ENCODE measurements at places on chromosomes 5 and 9.

GRCh38 chr5:74016373-74016772 lies 390.4 kb downstream of the ARHGEF28 start:
- DNase-seq: no peak

- DNase-seq: no peak
Measured at GRCh38 chr9:13873203-13873602, 440.7 kb downstream of the NFIB start.

GRCh38 chr5:4058899-4059298 lies 463.3 kb downstream of the IRX1 start:
- no peak for DNase-seq

- peak; percentile 82 for DNase-seq
Measured at GRCh38 chr9:34072868-34073590, 24.3 kb upstream of the UBAP2 start.

DNA sequence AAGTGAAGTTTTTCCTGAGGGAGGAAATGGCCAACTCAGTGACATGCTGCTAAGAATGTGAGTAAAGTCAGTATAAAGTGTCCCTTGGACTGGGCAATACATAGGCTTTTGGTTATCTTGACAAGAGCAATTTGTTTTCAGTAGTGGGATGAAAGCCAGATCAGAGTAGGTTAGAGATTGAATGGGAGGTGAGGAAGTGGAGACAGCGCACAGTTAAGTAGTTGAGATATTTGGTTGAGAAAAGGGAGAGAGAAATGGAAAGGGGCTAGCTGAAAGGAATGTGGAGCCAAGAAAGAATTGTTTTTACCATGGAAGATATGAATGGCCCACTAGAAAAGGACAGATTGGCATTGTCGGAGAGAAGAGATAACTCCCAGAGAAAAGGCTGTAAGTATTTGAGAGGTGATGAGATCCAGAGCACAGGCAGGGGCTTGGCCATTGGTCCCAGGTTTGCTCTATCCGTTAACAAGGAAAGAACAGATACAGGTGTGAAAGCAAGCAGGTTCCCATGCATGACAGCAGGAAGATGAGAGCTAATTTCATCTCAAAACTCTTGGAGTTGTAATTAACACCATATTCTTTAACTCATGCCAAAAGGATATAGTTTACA lies 392.0 kb downstream of the NR2F1-AS1 start:
- DNase-seq: no peak

GRCh38 chr9:137705906-137706305 lies 87.1 kb downstream of the EHMT1 start:
- no peak for DNase-seq

DNA sequence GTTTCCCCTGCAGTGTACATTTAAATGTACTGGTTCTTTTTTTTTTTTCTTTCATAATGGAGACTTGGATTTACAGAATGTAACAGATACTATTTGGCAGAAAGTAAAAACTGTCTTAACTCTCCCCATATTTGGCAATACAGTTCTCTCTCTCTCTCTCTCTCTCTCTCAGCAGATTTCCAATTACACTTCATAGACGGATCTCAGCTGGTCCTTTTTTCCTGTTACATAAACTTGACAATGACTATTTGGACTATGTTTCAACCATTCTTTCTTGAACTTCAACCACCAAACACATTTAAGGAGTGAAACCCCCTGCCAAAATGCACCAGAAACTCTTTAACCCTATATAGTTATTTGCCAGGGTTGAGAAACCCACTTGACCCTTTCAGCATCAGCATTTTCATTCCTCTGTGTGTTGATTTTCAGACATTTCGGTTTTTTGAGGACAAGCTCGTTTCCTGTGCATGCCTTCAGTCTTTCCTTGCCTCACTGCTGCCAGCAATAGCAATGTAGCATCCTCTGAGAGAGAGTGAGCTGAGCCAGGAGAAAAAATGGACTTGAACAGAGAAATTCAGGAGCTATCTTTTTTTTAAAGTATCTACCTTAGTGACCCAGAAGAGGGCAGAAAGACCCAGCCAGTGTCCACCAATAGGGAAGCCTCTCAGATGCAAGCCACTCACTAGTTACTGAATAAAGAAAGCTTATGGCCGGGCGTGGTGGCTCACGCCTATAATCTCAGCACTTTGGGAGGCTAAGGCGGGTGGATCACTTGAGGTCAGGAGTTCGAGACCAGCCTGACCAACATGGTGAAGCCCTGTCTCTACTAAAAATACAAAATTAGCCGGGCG lies 26.0 kb upstream of the GNA14 start:
- no peak for DNase-seq

DNA sequence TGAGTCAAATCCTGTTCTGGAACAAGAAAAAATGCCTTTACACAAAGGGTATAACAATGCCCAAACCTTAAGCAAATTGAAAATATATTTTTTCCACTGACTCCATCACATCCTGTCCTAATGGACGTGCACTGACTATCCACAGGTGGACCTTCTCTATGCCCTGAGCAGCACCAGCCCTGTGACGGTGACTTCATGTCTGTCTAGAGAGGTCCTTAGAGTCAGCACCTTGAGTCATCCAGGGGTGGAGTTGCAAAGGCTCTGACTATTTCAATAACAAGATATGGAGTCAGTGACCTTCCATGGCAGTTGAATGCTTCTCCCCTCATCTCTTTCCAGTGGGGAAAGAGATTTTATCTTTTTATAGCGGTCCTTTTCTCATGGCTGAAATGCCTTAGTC lies 78.0 kb downstream of the YIPF5 start:
- no peak for DNase-seq

DNA sequence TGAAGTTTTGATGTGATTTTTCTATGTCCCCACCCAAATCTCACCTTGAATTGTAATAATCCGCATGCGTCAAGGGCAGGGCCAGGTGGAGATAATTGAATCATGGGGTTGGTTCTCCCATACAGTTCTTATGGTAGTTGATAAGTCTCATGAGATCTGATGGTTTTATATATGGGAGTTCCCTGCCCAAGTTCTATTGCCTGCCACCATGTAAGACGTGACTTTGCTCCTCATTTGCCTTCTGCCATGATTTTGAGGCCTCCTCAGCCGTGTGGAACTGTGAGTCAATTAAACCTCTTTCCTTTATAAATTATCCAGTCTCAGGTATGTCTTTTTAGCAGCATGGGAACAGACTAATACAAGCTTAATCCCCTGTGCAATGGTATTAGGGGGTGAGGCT lies 25.5 kb upstream of the RAI14 start:
- DNase-seq: no peak

Measured in EH (cell line).